Fibroblast of pulmonary artery (primary cell): ENCODE measurements at places on chromosomes 1 and 21.

- no peak for DNase-seq
Observed at GRCh38 chr1:245216366-245217115, 61.8 kb downstream of the KIF26B start.

DNA sequence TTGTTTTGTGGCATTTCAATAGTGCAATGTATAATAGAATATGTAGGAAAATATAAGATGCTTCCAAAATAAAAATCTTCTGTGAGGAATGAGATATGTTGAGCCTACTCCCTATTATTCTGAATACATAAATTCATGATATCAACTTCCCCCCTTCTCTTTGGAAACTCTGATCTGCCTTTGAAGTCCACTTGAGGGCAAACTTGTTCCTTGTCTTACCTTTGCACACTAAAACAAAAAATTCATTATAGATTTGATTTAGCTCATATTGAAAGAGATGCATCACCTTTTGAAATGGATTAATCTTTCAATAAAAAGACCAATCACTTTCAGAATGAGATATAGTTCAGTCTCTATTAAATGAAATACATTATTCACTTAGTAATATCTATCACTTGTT lies 580.7 kb upstream of the ADGRL4 start:
- DNase-seq = peak; percentile 34

DNA sequence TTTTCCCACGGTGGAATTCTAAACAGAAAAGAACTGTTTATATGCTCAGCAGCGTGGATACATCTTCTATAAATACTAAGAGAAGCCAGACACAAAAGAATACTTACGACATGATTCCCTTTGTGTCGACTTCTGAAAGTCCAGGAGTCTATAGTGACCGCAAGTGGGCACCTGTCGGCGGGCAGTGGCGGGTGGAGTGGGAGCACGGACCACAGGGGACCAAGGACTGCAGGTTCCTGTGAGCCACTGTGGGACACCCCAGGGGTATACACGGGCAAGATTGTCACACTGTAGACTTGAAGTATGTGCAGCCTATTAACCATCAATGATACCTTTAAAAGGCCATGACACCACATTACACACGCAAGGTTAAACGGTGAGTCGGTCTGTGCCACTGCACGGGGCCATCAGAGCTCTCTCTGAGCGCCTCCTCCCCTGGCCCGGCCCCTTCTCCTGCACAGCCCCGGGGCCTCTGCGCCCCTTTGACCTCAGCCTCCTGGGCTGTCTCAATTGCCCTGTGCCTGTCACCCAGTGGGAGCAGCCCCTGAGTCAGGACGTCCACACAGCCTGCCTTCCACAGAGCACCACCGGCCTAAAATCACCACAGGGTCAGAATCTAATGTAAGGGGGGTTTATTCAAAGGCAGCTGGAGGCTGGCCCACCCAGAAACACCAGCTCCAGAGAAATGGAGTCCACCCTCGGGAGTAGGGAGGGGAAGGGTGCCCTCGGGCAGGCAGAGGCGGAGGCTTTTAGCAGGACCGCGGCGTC lies 90.0 kb upstream of the COL6A1 start:
- no peak for DNase-seq

DNA sequence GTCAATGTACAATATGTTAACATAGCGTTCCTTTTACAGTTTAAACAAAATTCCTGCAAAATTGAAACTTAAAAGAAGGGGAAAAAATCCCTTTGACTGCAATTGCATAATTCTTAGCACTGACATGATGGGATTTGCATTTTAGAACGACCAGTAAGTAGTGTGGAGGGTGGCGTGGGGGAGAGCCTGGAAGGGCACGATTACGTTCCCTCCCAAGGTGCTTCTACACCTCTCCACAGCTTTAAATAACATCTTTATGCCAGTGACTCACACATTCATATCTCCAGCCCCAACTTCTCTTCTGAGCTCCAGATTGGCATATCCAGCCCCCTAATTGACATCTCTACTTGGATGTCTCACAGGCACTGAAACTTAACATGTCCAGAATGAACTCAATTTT lies 64.3 kb downstream of the OLFML3 start:
- DNase-seq = no peak

DNA sequence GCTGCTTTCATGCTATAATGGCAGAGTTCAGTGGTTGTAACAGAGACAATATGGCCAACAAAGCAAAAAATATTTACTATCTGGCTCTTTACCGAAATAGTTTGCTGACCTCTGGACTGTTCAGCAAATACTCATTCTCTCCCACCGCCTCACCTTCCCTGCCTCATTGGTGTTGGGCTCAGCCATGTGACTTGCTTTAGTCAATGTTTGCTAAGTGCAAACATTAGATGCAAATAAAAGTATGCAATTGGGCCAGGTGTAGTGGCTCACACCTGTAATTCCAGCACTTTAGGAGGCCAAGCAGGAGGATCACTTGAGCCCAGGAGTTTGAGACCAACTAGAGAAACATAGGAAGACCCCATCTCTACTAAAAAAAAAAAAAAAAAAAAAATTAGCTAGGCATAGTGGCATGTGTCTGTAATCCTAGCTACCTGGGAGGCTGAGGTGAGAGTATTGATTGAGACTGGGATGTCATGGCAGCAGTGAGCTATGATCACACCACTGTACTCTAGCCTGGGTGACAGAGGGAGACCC lies 55.1 kb downstream of the RPL5 start:
- DNase-seq = no peak

- peak; percentile 46 for DNase-seq
Observed at GRCh38 chr1:82775406-82776000, 974.8 kb downstream of the ADGRL2 start.

GRCh38 chr21:14403681-14404318 lies 20.9 kb upstream of the HSPA13 start:
- peak; percentile 64 for DNase-seq

- DNase-seq = no peak
Observed at GRCh38 chr21:37249112-37249904, 17.8 kb downstream of the VPS26C start.

GRCh38 chr1:72662918-72663317 lies 380.6 kb upstream of the NEGR1 start:
- DNase-seq = no peak

DNA sequence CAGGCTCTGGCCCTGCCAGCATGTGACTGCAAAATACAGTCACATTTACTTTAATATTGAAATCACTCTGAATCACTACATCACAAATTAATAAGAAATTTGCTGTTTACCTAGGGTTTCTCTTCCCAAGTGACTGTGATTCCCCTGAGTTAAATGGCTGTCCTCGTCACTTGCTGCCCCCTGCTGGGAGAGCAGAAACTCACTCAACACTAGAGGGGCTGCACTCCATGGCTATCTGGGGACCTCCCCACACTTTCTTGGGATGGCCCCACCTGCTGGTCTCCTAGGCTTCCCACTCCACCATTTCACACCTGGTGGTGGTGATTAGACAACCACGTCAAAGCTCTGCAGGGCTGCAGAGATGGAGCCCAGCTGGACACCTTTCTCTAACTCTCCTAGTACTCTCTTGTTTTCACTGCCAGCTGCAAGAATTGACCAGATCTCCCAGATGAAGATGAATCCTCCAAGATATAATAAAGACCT lies 63.4 kb downstream of the CD2 start:
- DNase-seq = peak; percentile 47

GRCh38 chr1:226619031-226619430 lies 70.5 kb downstream of the STUM start:
- no peak for DNase-seq

DNA sequence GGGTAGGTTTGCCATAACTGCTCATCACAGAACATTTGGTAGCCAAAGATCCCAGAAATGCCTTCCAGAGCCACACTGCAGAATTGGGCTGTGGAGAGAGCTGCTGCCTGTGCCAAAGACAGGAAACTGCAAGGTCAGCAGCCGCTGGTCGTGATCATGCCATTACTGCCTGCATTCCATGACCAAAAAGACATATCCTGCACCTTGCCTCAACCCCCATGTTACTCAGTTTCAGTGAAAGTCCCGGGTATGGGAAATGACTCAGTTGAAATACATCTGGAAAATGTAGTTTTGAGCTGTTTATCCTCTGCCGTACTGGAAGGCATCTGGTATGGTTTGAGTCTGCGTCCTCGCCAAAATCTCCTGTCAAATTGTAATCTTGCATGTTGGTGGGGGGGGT lies 161.7 kb downstream of the FCRL5 start:
- peak; percentile 72 for DNase-seq

DNA sequence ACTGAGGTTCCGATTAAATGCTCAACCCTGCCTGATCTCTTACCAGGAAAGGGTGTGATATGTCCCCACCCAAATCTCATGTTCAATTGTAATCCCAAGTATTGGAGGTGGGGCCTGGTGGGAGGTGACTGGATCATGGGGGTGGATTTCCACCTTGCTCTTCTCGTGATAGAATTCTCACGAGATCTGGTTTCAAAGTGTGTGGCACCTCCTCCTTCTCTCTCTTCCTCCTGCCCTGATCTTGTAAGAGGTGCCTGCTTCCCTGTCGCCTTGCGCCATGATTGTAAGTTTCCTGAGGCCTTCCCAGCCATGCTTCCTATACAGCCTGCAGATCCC lies 34.9 kb downstream of the RSPH1 start:
- no peak for DNase-seq

DNA sequence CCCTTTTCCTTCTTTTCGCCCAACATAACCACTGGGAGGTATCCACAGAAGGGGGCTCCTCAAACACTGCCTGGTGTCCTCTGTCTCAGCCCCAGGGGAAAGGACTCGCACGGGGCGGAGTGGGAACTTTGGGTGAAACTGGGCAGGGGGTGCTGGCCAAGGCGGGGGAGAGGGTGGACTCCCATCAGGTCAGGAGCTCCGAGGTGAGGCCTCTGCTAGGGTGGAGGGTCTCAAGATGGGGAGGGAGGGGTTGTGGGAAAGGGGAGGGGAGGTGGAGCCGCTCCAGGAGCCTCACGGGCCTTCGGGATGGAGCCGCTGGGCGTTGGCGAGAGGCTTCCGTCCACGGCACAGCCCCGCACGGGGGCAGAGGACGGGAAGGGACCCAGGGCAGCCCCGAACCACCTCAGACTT lies 43.2 kb upstream of the POFUT2 start:
- no peak for DNase-seq

GRCh38 chr1:59703226-59703917 lies 111.4 kb upstream of the HOOK1 start:
- peak; percentile 43 for DNase-seq

DNA sequence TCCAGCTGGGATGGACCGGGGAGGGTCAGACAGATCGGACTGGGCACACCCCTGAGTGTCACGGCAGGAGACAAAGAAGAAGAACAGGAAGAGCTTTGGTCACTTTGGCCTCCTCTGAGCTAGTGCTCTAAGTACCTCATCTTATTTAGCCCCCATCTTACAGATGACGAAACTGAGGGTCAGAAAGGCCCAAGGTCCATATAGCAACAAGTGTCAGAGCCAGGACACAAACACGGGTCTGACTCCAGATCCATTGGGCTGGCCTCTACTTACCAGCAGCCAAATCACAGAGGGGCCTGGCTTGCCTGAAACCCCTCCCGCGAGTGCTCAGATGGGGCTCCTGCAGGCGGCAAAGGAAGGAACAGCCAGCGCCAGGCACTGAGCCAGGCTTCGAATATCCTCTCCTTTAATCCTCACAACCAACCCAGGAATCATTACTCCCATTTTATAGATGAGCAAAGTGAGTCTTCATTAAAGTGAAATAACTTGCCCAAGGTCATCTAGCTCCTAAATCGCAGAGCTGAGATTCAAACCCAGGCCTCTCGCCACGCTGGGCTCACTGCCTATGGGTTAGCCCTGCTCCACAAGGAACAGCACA lies 25.7 kb upstream of the SELENON start:
- no peak for DNase-seq

DNA sequence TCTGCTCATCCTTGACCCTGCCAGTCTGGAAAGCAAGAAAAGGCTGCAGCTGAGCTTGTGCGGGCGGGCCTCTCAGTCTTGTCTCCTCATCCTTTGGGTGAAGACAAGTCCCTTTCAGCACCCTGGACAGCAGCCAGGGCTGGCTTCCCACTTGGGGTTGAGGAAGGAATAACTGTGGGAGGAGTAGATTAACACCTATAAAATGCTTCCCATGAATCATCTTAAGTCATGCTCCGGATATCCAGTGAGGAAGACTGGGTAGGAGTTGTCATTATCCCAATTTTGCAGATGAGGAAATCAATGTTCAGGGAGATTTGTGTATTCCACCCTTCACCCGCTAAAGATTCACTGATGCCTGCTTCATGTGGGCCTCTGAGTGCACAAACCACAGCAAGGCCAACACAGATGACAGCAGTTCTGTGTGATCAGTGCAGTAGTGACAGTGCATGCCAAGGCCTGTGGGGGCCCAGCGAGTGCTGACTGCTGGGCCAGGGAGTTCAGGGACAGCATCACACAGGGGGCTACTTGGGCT lies 20.1 kb upstream of the COL16A1 start:
- peak; percentile 79 for DNase-seq

DNA sequence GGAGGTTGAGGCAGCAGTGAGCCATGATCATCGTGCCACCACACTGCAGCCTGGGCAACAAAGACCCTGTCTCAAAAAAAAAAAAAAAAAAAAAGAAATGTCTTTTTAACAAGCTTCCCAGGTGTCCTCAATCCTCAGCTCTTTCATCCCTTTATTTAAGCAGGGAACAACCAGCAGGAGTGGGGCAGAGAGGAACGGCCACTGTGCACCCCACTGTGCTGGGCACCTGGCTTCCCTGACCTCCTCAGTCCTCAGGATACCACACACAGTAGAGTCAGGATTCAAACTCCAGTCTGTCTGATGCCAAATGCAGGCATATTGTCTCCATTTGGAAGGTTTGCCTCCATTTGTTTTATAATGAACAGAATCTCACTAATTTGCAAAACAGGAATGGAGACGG lies 19.8 kb upstream of the PTAFR start:
- no peak for DNase-seq

DNA sequence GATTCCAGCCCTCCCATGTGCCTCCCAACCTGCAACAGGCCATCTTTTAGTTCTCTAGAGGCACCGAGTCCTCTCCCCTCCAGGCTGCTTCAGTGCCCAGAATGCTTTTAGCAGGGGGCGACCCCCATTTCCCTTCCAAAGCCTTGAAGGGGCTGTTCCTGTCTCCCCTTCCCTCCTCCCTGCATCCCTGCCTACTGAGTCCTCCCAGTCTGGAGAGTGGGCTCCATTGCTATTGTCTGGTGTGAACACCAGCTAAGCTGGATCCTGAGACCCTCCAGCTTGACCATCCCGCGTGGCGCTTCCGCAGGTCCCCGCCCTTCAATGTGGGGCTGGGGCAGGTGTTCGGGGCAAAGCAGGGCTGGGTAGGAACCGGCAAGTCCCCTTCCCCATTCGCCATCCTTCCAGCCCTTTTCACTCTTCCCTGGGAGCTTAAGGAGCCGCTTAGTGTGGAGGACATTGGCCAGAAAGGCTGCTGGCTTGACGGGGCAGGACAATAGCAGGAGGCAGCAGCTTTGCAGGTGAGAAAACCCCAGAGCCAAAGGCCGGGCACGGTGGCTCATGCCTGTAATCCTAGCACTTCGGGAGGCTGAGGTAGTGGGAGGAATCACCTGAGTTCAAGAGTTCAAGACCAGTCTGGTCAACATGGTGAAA lies 32.2 kb downstream of the PADI6 start:
- DNase-seq = no peak

- no peak for DNase-seq
Observed at GRCh38 chr1:115672224-115673009, 30.6 kb downstream of the VANGL1 start.
